ENCODE measurements at places on chromosomes 13 and 19.
A peak's percentile ranks its signal among the peaks of the same experiment; 100 is the strongest.

- peak; percentile 86 for DNase-seq
Observed at GRCh38 chr19:3700242-3701032, at the start of gene PIP5K1C. TSS of gene PIP5K1C (minus strand) at chr19:3700468. CDS start at chr19:3700390, 78 bp downstream.

GRCh38 chr13:110913322-110914080 is 1.4 kb downstream of the ANKRD10 start:
- DNase-seq = no peak

GRCh38 chr13:71477735-71478134 is 389.3 kb downstream of the DACH1 start:
- no peak for DNase-seq

GRCh38 chr13:92224825-92225224 is 826.4 kb downstream of the GPC5 start:
- DNase-seq = no peak

GRCh38 chr19:6868351-6868750 is 19.0 kb upstream of the ADGRE1 start:
- no peak for DNase-seq

DNA sequence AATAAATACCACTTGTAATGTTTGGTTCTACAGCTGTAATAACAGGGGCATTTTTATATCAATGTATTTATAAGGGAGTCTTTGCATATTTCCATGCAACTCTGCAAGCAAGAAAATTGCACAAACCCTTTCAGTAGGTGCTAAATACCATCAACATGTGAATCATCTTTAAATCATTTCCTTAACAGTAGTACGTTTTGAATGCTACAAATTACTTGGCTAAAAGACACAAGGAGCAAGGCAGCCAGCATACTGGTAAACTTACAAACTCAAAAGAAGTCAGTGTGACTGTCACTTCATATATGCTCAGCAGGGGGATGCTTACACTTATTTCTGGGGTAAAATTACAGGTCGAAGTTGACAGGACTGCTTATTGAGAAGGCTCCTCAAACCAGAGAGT is 402.4 kb downstream of the EFNB2 start:
- no peak for DNase-seq
